ENCODE measurements at places on chromosomes 2 and 18.

DNA sequence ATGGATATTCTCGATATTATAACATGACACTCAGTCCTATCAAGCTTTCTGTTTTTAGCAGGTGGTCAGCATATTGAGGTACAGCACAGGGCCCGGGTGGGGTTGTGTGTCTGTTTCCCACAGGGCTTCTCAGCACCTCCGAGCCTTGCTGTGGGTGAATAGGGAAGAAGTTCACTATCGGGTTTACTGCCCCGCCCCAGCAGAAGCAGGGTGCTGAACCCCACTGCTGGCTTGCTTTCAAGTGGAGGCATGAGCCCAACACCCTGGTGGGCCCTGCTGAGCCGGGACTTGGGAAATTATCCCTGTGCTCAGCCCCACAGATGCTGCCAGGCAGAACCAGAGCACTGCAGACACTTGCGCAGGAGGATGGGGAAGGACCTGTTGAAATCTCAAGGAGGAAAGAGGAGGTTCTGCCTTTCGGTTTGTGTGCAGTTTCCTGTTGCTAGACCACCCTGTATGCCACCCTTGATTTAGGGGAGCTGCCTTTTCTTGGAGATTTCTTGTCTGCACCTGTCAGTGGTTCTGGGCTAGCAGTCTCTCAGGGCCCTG lies 270.3 kb upstream of the SALL3 start:
- no peak for DNase-seq

DNA sequence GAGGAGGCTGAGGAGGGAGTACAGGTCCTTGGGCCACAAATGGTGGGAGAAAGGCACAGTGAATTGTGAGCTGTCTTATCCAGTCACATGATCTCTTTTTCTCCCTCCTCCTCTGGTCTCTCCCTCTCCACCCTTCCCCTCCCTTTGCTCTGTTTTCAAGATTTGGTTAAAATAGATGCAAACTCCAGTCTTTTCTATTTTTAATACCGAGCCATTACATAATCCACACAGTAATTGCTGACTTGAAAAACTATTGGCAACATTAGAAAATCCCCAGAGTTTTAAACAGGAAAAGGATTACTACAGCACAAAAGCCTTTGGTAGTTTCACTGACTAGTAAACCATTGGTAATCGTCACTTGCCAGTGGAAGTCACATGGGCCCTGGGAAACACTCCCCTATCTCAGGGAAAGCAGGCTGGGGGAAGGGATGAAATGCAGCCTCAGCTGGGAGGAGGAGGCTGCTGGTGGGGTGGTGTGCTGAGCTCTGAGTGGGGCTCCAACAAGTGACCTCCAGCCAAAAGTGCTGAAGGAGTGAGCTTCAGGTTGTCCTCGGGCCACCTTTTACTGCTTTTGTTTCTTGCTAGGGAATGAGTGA lies 57.4 kb upstream of the PCBP1 start:
- no peak for DNase-seq

GRCh38 chr2:30346471-30347169 lies 100.4 kb upstream of the LCLAT1 start:
- no peak for DNase-seq

- no peak for DNase-seq
Observed at GRCh38 chr2:233354971-233355574, 779 bp downstream of the DGKD start.

DNA sequence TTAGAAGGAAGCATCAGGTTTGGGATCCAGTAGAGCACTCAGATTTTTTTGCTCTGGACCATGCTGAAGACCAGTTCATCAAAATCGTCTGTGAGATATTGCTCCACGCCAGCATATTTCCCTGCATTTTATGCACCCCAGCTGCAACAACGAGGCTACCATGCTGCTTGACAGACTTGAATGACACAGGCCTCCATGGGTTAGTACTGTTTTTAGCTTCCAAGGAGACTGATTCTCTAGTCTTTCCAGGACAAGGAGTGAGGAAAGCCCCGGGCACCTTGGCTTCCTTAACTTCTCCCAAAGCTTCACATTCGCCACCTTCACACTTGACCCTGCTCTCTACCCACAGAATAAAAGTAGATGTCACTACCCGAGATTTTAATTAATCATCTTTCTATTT lies 17.5 kb downstream of the BOD1L2 start:
- no peak for DNase-seq

DNA sequence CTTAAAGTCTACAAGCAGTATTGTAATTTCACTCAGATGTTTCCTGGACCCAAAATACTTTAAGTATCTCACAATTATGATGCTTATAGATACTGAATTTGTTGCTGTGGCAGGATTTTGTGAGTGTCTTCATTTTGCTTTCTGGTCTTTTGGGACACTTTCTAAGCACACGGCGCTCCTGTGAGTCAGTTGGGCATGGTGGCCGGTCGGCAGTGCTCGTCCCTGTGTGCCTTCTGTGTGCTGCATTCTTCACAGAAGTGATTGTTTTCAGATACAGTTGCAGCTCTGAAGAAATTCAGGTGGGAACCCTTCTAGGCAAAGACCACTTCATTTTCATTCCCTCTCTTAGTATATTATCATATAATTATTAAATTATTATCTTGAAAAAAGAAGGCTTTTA lies 273.3 kb downstream of the ZNF407 start:
- DNase-seq = no peak

GRCh38 chr18:73232933-73233332 lies 365.1 kb upstream of the NETO1 start:
- no peak for DNase-seq

GRCh38 chr2:23200787-23201114 lies 184.2 kb upstream of the KLHL29 start:
- DNase-seq = no peak

DNA sequence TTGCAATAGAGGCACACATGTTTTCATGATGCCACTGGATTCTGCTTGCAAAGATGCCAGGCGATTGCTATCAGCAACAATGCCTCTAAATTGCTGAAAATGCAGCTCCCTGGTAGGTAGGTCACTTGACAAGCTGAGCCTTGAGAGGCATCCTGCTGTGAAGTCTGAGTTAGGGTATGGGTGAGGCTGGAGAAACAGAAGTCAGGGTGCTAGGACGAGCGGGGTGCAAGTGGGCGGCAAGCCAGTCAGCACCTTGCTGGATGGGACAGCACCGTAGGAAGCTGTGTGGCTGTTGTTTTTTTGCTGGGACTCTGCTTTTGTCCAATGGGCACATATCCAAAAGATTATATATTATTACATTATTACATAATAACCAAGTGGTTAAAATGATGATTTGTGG lies 10.5 kb upstream of the CLIP4 start:
- no peak for DNase-seq

GRCh38 chr2:22867973-22868372 lies 517.0 kb upstream of the KLHL29 start:
- DNase-seq = no peak

- DNase-seq = peak; percentile 7
Observed at GRCh38 chr2:239433777-239434403, 33.1 kb upstream of the HDAC4 start.

DNA sequence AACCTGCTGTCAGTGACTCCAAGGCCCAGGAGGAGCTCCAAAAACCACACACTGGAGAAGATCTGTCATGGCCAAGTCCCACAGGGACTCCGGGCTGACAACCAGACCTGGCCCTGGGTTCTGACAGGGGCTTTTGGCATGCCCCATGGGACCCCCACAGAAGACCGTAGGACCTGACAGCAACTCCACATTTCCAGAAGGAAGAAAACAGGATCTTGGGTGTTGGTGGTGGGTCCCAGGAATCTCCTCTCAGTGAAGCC lies 275.9 kb upstream of the HS6ST1 start:
- no peak for DNase-seq

DNA sequence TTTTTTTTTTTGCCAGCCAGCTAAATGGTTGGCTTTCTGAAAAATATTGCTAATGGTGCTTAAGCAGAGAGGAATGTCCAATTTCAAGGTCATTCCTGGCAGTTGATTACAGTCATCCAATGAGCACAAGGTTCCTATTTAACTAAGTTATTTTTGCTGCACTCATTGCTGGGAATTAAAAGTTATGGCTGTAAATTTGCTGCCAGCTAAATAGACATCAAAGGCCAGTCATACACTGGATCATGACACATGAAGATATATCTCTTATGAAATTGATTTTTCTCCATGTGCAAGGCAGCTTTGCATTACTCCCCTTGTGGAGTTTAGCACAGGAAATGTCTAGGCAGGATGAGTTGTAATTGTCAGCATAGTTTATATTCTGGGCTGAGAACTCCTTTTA lies 1898.4 kb upstream of the CELF4 start:
- DNase-seq = no peak

DNA sequence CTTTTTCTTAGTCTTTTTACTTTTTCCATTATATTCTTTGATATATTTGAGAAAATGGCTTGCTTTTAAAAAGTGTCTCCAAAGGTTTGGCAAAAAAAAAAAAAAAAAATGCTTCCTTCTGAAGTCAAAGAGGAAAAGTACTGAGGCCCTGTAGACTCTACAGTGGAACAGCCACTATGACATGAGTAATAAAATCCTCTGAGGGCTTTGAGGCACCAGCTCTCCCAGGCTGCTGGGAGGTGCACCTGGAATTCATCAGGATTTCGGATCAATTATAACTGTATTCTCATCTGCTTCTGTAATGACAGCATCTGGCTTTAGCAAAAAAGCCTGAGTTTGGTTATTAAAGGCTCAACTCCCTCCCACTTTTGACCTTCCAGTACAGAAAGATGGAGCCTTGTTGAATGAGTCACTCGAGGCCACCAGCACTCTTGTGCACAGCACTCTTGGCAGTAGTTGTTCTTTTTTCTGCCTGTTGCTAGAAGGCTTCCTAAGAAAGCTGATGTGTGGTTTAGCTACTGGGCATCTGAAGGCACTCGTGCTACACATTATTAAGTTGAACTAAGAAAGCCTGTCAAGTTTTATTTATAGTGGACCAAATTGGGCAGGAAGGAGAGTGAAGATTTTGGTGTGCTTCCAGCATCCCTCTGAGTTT lies 131.3 kb downstream of the PRPF40A start:
- DNase-seq = no peak

DNA sequence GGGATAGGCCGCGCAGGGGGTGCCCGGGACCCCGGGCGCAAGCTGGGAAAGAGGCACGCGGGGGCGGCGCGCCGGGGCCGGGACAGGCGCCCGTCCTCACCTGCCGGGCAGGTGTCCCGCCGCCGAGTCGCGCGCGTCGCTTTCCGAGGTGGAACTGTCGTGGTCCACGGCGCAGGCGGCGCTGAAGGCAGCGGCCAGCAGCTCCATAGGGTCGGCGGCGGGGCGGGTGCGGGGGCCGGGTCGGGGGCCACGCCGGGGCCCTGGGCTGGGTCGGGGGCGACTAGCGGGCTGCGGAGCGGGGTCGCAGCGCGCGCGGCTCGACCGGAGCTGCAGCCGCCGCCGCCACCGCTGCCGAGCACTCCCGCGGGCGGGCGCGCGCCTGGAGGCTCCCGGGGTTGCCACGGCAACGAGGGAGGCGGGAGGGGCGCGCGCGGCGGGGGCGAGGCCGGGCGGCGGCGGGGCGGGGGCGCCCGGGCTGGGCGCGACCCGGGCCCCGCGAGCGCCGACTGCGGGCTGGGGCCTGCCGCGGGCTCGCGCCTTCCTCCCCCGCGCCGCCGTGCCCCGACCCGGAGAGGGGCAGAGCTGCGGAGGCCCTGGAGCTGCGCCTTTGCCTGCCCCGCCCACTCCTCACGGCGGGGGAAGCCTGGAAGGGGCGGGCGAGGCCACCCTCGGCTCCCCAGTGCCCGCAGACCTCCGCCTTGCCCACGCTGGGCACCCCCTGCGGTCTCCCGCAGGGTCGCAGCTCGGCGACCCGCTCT lies 57.9 kb downstream of the SNORC start:
- DNase-seq = no peak

GRCh38 chr2:127864877-127865276 lies 6.9 kb upstream of the POLR2D start:
- no peak for DNase-seq

- no peak for DNase-seq
Observed at GRCh38 chr18:10210057-10210633, 244.3 kb upstream of the APCDD1 start.

DNA sequence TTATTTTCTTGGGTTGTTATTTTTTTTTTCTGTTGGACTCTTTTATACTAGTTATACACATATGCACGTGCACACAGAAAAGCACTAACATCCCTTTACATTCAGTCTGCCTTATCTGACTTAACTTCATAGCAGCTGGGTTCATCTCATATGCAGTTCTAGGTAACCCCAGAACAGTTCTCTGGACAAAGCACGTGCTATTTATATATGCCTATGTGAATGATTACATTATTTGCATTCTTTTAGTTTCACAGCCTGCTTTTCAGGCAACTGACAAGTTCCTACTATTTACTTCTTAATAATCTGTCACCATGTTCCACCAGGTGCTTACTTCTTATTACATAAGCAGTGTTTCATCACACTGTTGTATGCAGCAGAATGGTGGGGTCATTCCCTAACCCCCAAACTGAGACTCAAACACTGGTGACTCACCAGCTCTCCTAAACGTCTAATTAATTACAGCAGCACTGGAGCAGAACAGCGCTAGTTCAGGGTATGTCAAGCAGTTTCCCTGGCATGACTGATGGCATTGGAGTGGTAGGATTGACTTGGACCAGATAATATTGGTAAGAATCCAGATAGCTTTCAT lies 372.8 kb downstream of the CLIP4 start:
- DNase-seq = no peak

DNA sequence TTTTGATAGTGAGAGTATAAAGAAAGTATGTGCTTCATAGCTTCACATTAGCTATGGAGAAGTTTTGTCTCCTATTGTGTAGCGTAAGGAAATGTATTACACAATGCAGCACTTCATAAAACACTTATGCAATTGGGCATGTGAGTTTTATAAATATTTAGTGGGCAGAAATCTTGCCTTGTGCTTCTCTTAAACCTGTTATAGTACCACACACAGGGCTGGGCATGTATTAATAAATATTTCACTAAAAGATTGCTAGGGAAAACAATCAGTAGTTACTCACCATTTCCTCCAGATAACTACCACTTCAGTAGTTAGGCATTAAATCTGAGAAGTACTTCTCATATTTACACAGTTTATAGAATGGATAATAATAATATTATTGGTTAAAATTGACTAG lies 1080.8 kb upstream of the PIK3C3 start:
- DNase-seq = no peak

- no peak for DNase-seq
Observed at GRCh38 chr2:229611360-229611759, 103.0 kb downstream of the DNER start.

- no peak for DNase-seq
Observed at GRCh38 chr2:232473467-232473890, 14.2 kb downstream of the ECEL1 start.

GRCh38 chr2:73993376-73993775 lies 8.7 kb downstream of the TET3 start:
- no peak for DNase-seq

- DNase-seq = no peak
Observed at GRCh38 chr18:36676629-36677028, 152.2 kb downstream of the TPGS2 start.

Data from stimulated activated CD4-positive, alpha-beta T cell treated with anti-CD3 and anti-CD28 coated beads, Interleukin-15, amount 100 ng/mL, for 48 hours (primary cell).